Progenitor cell of endocrine pancreas (in vitro differentiated cells): ENCODE measurements at places on chromosomes 7 and 10.

GRCh38 chr7:40346554-40346953 lies 211.7 kb downstream of the SUGCT start:
- no peak for DNase-seq

DNA sequence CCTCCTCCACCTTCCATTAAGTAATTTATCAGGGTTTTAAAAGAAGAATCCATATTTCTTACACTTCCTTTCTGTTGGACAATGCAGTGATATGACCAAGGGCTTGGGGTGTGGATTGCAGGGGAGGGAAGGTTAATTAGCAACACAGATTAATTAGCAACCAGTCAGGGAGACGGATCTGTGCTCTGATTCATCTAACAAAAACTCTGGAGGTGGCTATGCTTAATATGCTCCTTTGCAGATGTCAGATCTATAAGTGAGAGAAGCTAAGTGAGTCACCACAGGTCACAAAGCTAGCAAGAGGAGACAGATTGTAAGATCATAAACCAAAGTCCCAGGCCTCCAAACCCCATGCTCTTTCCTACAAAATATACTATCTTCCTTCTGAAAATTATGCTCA lies 178.8 kb upstream of the ITGB1 start:
- DNase-seq = no peak

- DNase-seq = no peak
These were observed 115.8 kb downstream of the THSD7A start for GRCh38 chr7:11716185-11716584.

DNA sequence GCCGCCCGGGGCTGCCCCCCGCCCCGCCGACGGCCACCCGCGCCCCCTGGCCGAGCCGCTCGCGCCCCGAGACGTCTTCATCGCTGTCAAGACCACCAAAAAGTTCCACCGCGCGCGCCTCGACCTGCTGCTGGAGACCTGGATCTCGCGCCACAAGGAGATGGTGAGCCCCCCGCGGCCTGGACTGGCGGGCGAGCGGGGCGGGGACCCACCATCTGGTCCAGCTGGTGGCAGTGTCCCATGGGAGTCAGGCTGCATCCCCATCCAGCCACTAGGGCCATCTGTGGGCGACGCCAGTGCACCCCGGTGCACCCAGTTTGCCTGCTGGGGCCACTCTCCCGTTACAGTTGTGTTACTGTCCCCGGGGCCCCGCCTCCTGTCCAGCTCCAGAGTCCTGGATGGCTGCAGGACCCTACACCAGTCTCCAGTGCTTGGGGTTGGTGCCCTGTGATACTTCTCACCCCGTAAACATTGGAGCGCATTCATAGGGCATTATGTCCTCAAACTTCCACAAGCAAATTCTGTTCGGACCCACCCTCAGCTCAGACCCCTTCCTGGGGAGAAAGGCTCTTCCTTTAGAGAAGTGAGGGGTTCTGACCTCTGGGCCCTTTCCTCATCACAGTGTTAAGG lies 672 bp downstream of the LFNG start:
- no peak for DNase-seq

DNA sequence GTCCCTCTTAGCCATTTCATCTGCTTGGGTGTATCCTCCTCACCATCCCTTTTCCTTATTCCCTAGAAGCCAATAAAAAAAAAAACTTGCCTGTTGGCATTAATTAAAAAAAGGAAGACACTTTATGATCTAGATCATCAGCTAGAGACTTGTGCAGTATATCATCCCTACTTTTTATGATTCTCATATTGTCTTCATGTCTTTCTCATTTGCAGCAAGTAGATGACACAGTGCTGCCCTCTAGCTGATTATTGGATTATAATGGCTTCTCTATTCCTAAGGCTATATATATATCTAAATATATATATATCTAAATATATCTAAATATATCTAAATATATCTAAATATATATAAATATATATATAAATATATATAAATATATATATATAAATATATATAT lies 272.4 kb upstream of the LRGUK start:
- DNase-seq = no peak

DNA sequence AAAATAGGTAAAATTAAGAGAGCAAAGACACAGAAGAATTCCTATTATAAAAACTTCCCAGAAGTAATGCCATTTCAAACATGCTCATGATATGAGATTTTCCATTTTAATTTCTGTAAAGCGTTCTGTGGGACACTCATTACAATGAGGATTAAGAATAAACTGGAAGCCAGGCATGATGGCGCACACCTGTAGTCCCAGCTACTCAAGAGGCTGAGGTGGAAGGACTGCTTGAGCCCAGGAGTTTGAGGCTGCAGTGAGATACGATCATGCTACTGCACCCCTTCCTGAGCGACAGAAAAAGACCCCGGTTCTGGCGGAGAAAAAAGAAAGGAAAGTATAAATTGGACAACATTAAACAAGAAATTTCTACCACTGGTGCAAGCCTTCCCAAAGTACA lies 1.5 kb downstream of the DNA2 start:
- no peak for DNase-seq

DNA sequence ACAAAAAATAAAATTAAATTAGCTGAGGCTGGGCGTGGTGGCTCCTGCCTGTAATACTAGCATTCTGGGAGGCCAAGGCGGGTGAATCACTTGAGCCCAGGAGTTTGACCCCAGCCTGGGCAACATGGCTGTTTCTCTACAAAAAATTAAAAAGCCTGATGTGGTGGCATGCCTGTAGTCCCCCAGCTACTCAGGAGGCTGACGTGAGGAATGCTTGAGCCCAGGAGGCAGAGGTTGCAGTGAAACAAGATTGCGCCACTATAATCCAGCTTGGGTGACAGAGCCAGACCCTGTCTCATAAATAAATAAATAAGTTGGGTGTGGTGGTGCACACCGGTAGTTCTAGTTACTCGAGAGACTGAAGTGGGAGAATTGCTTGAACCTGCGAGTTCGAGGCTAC lies 65.1 kb downstream of the GNA12 start:
- no peak for DNase-seq

DNA sequence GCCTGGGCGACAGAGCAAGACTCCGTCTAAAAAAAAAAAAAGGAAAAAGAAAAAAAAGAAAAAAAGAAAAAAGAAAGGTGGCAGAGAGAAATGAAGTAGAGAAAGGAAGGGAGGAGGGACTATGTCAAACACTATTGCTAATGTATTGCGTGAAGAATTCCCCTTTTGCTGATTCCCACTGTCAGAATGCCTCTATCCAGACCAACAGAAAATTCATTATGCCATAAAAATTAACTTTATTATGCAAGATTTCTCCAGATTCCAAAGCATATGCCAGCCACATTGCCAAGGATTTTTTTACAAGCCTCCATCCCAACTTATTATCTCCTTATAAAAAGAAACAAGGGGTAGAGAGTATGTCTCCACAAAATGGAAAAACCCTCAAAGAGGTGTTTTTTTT lies 209.3 kb downstream of the MTERF1 start:
- no peak for DNase-seq

DNA sequence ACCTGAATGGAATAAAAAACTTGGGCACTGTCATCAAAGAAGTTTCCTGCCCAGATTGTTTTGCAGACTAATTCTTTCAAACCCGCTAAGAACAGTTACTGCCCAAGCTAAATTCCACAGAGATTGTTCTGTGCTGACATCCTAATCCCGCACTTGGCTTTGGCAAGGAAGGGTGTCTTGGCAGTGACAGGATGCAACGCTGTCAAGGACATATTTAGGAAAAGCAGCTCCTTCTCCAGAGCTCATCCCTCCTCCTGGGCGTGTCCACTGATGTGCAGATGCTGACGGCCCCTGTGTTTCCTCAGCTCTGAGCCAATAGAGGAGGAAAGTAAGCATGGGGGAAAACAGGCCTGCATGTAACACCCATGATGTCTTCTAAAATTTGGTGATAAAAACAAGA lies 74.2 kb downstream of the EEPD1 start:
- DNase-seq = no peak

DNA sequence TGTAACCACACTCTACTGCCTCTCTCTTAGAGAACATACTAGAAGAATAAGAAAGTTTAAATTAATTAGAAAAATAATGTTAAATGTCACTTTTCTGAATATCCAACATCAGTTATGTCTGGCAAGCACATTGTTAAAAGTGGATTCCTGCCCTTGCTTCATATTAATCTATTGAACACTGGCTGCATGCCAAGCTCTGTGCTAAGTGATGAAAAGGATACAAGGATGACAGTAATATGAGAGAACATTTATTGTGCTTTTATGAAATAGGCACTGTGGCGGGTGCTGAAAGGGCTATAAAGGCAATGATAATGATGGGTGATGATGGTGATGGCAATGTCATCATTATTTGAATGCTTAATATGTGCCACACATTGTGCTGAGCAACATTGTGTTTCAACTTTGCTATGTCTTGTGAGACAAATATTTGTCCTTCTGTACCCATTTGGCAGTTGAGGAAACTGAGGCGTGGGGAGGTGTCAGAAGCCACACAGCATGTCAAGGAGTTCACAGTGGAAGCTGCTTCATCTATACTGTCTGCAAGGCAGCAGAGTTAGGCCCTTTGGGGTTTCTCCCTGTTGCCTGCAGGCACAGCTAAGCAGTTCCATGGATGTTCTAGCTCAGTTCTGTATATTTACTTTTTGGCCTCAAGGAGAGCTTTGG lies 64.2 kb upstream of the RAPGEF5 start:
- DNase-seq = no peak

DNA sequence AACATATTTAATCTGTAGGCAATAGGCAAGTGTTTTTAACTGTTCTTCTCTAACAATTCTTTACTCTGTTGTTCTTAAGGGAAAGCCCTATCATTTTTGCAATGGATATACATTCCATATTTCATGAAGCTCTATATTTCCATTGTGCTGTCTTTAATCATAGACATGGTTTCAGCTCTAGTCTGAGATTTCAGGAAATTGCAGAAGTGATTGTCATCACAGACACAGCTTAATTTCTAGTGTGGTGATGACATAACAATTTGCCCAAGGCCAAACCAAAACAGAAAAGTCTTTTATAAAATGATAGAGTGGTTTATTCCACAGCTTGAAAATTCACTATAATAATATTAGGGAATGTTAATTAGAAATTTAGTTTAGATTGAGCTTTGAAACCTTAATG lies 494.1 kb upstream of the SEMA3A start:
- no peak for DNase-seq

GRCh38 chr10:45446858-45447257 lies 72.8 kb downstream of the ALOX5 start:
- DNase-seq = no peak

GRCh38 chr10:126568809-126569385 lies 101.6 kb downstream of the C10orf90 start:
- no peak for DNase-seq

- no peak for DNase-seq
These were observed 82.1 kb upstream of the PDGFA start for GRCh38 chr7:601595-602340.

- no peak for DNase-seq
These were observed 52.2 kb downstream of the ZNF467 start for GRCh38 chr7:149721084-149721601.

- DNase-seq = no peak
These were observed 14.0 kb upstream of the UNCX start for GRCh38 chr7:1218541-1219165.

DNA sequence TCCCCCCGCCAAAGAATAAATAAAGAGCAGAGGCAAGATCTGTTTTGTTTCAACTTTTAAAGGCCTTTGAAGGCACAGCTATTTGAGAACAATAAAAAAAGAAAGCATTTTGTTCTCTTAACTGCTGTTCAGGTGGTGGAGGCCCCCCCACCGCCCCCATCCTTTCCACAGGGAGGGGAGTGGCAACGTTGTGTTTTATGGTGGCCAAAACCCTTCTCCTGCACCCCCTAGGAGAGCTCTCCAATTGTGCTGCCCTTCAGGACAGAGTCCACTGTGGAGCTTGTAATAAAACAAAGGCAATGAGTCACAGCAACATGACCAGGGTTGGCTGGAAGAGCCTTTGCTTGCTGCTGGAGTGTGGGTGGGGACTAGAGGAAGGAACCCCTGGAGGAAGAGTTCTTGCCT lies 987.9 kb downstream of the KCNMA1 start:
- DNase-seq = no peak

- DNase-seq = no peak
These were observed 50.2 kb upstream of the AKR1E2 start for GRCh38 chr10:4775808-4776207.

- no peak for DNase-seq
These were observed 85.5 kb downstream of the DNAJB6 start for GRCh38 chr7:157422279-157422678.

- DNase-seq = no peak
These were observed 526.2 kb upstream of the PFKP start for GRCh38 chr10:2541176-2541575.
